CD4-positive, alpha-beta T cell treated with Interleukin-2 at 100 ng/mL for 4 hours (primary cell): ENCODE measurements at places on chromosomes 6 and 20.

DNA sequence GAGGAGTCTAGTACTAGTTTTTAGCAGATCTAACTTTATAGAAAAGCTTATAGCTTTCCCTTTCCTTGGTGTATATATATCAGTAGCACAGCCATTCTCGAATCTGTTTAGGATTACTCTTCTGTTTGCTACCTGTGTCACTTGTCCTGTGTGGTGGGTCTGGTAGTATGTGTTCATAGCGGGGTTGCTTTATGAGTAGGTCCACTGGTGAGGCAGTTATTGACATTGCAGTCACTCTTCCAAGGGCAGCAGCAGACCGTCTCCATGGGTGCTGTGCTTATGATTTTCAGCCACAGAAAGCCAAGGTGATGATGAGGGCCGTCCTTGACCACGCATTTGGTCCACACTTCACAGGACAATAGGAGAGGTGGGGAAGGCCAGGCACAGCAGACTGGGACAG is 171.5 kb downstream of the CDKAL1 start:
- no peak for DNase-seq

GRCh38 chr6:89050155-89050554 is 30.4 kb upstream of the PNRC1 start:
- DNase-seq = no peak

DNA sequence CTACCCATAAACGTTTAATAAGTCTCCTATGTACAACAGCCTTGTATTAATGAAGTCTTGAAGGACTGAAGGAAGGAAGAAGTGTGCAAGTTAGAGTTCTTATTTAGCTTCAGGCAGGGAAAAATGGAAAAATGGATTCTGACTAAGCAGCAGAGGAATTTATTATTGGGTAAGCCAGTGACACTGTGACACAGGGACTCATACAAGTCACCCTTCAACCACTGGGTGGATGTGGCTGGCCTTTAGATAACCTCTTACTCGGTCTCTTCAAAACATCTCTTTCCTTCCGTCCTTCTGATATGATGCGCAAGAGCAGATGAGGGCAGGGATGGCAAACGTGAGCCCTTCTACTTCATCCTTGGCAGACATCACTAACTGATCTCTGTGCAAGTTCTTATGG is 145.6 kb downstream of the DHX35 start:
- no peak for DNase-seq

DNA sequence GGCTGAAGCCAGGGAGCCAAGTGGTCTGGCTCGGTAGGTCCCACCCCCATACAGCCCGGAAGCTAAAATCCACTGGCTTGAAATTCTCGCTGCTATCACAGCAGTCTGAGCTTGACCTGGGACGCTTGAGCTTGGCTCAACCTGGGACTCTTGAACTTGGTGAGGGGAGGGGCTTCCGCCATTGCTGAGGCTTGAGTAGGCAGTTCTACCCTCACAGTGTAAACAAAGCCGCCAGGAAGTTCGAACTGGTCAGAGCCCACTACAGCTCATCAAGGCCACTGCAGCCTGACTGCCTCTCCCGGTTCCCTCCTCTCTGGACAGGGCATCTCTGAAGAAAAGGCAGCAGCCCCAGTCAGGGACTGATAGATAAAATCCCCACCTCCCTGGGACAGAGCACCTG is 1337.7 kb downstream of the HACE1 start:
- DNase-seq = no peak

GRCh38 chr6:135935941-135936601 is 84.6 kb downstream of the PDE7B start:
- no peak for DNase-seq
